Germinal center (tissue), 1 donor: ENCODE measurements at places on chromosomes 1 and 21.

DNA sequence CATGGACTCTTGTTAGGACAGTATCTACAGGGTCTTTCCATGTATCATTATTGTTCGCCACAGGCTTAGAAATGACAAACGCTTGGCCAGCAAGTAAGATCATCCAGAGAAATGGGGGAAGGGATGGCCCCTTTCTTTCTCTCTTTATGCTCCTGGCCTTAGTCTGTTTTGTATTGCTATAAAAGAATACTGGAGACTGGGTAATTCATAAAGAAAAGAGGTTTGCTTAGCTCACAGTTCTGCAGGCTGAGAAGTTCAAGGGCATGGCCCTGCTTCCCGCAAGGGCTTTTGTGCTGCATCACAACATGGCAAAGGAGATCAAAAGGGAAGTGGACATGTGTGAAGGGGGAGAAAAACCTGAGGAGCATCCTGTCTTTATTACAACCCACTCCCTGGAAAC, 41.0 kb downstream of the DNTTIP2 start:
- no peak for DNase-seq

DNA sequence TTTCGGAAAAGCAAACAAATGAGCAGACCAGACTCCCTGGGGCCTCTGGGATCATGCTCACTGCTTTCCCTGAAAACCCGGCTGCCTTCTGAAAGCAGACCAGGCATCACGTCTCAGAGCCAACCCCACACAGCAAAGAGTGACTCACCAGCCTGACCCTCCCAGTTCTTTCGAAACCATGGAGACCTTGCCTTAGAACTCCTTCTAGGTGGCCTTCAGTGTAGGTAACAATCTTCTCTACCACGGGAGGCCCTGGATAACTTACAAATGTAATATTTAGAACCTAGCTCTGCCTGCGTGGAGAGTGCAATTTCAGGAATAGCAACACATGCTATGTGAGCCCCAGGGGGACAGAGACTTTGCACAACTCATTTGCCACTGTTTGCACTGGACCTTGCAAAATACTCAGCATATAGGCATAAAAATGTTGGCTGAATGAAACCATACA, 105.2 kb downstream of the SUSD4 start:
- DNase-seq, result no peak

GRCh38 chr21:46161633-46162592, 6.5 kb upstream of the FTCD start:
- no peak for DNase-seq

- DNase-seq, result peak; percentile 68
Observed at GRCh38 chr1:22416555-22417454, 34.8 kb upstream of the ZBTB40 start.

DNA sequence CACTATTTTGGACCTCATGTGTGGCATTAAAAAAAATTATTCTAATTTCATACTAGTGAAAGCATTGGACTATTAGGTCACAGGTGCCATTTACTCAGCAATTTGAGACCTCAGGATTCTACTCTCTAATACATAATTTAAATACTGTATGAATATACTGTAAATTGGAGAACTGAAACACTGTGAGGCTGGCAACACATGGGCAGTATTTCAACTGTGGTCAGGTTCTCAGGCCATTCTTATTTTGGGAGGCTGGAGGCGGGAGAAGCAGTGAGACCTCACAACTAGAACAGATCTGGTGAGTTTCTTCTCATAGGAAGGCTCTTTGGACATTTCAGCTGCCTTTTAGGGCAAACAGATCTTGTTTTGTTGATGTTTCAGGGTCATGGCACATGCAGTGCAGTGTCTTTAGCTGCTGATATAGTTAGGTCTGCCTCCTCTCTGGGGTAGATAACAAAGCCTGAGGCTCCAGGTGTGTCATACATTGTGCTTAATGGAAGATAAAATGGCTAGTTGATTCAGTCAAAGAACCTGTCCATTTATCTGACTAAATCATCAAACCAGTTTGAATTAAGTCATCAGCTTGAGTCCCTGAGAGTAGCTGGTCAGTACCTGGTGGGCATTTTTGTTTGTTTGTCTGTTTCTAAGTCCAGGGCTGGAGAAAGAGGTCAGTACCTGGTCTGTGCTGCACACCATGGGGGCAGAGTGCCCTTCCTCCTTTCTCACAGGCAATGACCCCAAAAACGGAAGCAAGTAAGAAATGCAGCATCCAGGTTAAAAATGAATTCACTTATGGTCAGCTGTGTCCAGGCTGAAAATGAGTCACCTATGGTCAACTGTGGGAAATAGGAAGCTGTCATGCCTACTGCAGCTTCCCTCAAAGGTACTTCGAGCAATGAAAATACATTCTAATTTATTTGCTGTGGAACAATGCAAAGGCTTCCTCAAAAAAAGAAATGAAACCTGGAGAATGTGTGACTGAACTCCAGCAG, 216.2 kb downstream of the SDCCAG8 start:
- DNase-seq, result no peak

DNA sequence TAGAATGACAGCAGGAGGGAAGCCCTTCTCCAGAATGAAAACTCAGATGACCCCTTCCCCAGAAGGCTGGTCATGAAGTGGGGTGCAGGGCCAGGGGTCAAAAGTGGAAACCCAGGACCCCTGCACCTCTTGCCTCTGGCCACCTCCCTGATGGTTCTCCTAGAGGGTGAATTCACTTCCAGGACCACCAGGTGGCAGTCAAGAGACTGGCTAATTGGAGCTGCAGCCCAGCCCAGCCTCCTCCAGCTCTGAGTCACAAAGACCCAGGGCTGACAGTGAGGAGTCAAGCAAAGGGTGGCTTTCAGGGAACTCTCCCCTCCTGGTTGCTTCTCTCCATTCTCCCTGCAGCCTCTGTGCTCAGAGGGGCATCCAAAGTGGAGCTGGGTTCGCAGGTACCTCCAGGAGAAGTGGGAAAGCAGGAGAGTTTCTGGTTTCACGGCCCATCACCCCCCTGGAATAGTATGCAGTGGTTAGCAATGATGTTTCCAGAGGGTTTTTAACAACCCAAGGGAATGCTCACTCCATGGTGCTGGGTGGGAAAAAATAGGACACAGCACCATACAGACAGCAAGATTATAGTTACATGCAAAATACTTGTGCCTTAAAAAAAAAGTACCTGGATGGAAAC, 6.1 kb upstream of the EPHB2 start:
- DNase-seq, result peak; percentile 68

- DNase-seq, result no peak
Observed at GRCh38 chr1:147080671-147081394, 91.4 kb downstream of the PRKAB2 start.

DNA sequence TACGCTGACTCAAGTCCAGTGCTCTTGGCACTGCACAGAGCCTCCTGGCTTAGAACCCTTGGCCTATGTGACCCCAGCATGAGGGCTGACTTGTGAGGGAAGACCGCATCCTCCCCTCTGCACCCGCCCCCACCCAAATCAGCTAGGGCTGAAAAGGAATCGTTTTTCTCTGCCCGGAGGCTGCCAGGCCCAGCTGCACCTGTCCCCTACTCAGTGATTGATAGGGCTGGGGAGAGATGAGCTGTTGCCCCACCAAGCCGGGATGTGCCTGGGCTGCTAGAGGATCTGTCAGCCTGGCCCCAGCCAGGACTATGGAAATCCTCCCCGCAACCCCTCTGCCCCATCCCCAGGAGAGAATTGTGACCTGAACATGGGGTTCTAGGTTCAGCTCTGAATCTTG, 20.6 kb downstream of the MYOG start:
- no peak for DNase-seq

- DNase-seq, result no peak
Observed at GRCh38 chr1:8586438-8586837, 231.0 kb downstream of the RERE start.

DNA sequence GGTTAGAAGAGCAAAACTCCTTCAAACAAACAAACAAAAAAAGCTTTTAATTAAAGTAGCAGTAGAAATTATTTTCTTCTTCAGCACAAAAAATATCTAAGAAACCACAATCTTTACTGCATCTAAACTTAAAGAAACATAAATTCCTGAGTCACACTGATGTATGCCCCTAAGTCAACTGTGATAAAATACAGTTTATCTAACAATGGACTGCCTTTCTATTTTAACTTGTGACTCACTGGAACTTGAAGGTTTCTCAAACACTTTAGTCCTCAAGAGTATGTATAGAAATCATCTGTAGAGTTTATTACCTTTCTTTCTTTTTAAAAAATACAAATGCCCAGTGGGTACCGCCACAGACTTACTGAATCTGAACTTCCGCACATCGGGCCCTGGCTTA, 86.2 kb downstream of the LBR start:
- no peak for DNase-seq

DNA sequence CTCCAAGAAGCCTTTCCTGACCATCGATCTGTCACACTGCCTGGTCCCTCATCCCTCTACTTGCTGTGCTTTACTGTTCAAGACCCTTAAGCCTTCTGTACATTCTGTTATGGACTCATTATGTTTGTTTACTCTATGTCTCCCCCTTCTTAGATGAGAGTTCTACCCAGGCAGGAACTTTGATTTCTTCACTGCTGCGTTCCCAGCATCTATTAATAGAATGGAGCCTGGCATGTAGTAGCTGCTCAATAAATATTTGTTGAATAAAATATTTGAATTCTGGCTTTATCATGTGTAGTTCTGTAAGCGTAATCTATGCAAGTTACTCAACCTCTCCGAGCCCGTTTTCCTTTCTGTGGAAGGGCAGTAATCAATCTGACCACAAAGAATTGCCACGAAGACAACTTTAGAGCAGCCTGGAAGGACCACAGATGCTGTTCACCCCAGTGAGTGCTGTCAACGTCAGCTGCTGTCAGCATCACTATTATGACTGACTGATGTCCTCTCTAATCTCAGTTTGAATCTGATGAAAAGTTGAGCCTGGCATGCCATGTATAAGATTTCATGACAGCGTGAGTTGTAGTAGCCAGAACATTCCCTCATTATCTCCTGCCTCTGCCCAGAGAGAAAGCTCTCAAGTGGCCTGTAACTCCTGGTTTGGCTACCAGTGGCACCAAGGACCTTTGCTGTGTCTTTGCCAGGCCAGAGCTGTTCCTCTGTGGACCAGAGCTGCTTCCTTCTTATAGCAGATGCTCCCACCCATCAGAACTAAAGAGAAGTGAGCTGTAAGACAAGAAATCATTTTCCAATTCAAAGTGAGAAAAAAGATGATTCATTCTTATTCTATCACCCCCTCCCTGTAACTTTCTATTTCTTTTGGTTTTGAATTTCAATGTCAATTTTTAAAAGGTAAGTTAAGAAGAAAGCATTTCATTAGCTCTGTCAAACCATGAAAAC, 94.5 kb downstream of the PRDM2 start:
- DNase-seq, result no peak

- no peak for DNase-seq
Observed at GRCh38 chr1:248421384-248421783, 18.5 kb downstream of the OR2T1 start.

DNA sequence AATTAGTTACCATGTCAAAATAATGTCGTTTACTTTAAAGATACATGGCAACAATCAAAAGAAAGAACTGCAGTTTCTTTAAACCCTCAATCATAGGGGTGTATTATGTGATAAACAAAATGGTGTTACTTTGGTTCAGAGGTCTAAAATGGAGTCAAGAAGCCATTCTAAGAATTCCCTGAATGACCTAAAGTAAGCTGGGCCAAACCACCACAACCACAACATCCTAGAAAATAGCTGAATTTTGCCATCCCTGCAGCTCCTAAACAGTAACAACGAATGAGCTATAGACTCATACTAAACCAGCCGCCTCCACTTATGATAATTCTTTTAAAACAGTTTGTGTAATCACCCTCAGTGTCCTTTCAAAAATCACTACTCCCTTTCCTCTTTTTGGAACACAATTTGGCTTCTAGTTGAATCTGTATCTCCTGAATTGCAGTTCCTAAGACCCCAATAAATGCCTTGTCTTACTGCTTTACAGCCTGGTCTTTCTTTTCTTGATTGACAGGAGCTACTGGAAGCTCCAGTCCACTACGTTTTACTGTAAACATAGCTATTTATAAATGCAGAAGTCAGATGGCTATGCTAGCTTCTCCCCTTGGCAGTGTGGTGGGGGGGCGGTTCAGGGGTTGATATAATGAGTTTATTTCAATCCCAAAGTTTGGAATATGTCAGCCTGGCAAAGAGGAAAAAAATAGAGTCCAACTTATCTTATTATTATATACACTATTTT, 84.3 kb downstream of the PLPPR4 start:
- DNase-seq, result no peak

- peak; percentile 87 for DNase-seq
Observed at GRCh38 chr1:8848663-8849386, 29.7 kb downstream of the ENO1 start.

DNA sequence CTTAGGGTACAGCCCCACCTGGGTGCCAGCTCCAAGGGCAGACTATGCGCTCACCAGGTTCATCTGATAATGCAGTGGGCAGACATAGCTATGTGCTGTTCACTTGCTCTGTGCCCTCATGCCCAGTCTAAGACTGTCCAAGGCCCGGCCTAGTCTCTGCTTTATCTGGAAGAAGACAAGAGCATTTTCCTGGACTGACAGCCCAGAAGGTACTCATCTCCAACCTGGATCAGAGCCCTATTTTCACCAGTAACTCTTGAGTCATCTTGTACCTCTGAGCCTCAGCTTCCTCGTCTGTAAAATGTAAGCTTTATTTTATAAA, 28.5 kb upstream of the LRRC8C start:
- DNase-seq, result no peak

- no peak for DNase-seq
Observed at GRCh38 chr1:6979003-6979613, 193.9 kb downstream of the CAMTA1 start.

DNA sequence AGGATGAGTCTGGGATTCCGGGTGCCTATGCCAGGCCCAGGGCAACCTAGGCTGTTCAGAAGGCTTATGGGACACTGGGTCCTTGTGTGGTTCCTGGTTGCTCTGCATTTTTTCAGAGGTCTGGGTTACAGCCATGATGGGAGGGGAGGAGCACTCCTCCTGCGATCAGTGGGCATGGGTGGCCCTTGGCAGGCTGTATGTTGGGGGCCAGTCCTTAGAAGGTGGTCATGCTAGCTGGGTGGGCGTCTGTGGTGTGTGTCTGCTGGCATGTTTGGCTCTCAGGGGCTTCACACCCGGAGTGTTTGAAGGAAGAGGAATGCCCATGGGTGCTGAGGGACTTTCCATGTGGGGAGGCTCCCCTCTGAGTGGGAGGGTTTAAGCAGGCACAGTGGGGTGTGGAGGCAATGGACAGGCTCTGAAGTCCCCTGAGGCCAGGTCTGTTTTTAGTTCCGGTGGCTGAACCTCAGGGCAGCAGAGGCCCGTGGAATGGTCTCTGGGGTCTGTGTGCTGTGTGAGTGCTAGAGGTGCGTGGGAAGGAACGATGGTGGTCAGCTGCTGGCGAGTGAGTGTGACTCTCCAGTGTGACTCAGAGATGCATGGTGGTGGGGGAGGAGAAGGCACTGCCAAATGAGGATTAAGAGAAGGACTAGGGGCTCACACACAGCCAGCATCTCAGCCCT, 25.3 kb downstream of the CACNA1E start:
- no peak for DNase-seq

- DNase-seq, result no peak
Observed at GRCh38 chr1:103416681-103417286, 108.7 kb upstream of the RNPC3 start.

DNA sequence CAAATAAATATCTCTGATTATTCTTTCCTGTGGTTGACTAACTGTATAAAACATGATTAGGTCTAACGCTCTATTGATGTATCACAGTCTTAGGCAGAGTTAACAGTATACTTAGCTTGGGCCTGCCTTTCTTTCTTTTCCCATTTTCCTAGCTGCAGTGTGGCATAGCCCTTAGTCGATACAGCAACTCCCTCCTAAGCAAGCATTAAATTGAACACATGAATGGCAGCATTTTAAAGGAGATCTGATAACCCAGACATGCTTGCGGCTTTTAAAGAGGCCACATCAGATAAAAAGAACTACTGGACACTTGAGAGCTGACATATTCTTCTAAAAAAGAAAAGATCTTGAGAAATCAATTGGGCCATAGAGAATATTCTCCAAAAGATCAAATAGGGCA, 312.0 kb upstream of the TMPRSS15 start:
- DNase-seq, result no peak

GRCh38 chr1:215526147-215526845, 40.8 kb upstream of the KCTD3 start:
- DNase-seq, result peak; percentile 2
